ENCODE measurements at places on chromosomes 11 and 22. TPM values are rescaled to one million over a fixed set of nuclear protein-coding genes. Genes with fewer than 3 reads are reported as not detected.

GRCh38 chr11:119875841-119876600 is 147.0 kb upstream of the NECTIN1 start:
- no peak overlapping the region for H3K27ac ChIP-seq
- no peaks in the 10 kb centered on the region for H3K36me3 ChIP-seq
- no peaks in the 10 kb centered on the region for H3K27me3 ChIP-seq
- DNase-seq, result no peak
- H3K4me3 ChIP-seq, result no peak overlapping the region

GRCh38 chr11:66258473-66258893 is 10.0 kb upstream of the RAB1B start:
- H3K36me3 ChIP-seq, result peaks cover 46% of the 10 kb centered on the region
- H3K4me3 ChIP-seq, result peak overlapping the region; percentile 94
- DNase-seq, result no peak
- H3K27ac ChIP-seq, result no peak overlapping the region
- H3K4me1 ChIP-seq, result no peaks in the 10 kb centered on the region
- H3K27me3 ChIP-seq, result no peaks in the 10 kb centered on the region

- peaks cover 62% of the 10 kb centered on the region for H3K36me3 ChIP-seq
- H3K27ac ChIP-seq, result no peak overlapping the region
- no peaks in the 10 kb centered on the region for H3K4me1 ChIP-seq
- DNase-seq, result no peak
- no peak overlapping the region for H3K4me3 ChIP-seq
Observed at GRCh38 chr11:66685276-66686099, 7.8 kb upstream of the RBM4B start.

GRCh38 chr22:49182416-49182815 is 645.3 kb downstream of the BRD1 start:
- no peaks in the 10 kb centered on the region for H3K36me3 ChIP-seq
- H3K27me3 ChIP-seq, result no peaks in the 10 kb centered on the region
- H3K4me3 ChIP-seq, result no peak overlapping the region

- DNase-seq, result no peak
- H3K4me1 ChIP-seq, result no peaks in the 10 kb centered on the region
- no peak overlapping the region for H3K27ac ChIP-seq
- peaks cover 4% of the 10 kb centered on the region for H3K36me3 ChIP-seq
- no peaks in the 10 kb centered on the region for H3K27me3 ChIP-seq
Observed at GRCh38 chr22:47245286-47245685, 482.8 kb downstream of the TBC1D22A start.

- DNase-seq, result no peak
- no peaks in the 10 kb centered on the region for H3K27me3 ChIP-seq
- no peaks in the 10 kb centered on the region for H3K36me3 ChIP-seq
- no peak overlapping the region for H3K27ac ChIP-seq
Observed at GRCh38 chr11:69040581-69041260, 8.0 kb upstream of the TPCN2 start.

DNA sequence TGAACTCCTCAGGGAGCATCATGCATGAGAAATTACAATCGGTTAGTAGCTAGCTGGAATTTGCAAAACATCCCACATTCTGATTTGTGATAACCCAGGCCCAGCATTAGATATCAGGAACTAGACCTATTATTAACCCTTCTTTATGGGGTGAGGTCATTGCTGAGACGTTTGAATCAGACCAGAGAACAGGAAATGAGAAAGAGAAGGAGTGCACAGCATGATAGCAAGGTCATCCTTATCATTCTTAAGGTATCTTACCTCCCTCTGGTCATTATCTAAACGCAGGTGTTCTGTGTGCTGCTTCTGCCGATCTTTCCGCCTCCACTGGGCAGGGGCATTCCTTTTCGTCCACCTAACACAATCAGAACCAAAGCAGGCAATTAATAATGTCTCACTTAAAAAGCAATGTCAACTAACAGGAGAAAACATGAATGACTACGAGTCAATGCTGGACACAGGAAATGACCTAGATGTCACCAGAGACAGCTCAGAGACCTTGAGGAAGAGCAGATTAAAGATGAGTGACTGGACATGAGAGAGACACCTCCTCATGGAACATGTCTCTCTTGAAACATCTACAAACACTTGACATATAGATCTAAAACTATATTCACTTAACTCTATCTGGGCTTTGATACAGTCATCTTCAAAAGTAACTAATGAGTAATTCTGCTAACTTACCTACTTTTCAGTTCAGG is 78.3 kb upstream of the SCUBE2 start:
- peaks cover 55% of the 10 kb centered on the region for H3K36me3 ChIP-seq
- no peak overlapping the region for H3K4me3 ChIP-seq
- no peaks in the 10 kb centered on the region for H3K4me1 ChIP-seq
- no peak overlapping the region for H3K27ac ChIP-seq

DNA sequence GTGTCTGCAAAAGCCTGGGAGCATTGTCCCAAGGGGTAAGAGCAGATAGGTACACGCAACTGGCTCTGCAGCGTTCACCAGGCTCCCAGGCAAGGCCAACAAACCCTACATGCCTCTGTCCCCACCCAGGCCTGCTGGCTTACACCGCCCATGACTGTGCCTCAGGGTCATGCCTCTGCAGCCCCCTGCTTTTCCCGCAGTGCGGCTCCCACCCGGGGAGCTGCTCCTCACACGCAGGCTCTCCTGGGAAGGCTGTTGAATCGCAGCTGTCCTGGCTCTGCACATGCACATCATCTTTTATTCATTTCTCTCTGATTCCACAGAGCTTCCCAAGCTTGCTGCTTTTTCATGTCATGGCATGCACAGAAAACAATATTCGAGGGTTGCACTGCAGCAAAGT is 29.2 kb upstream of the B3GAT1 start:
- no peaks in the 10 kb centered on the region for H3K27me3 ChIP-seq
- no peak overlapping the region for H3K27ac ChIP-seq
- peaks cover 2% of the 10 kb centered on the region for H3K36me3 ChIP-seq
- no peak for DNase-seq
- no peak overlapping the region for H3K4me3 ChIP-seq

GRCh38 chr22:43446037-43446803 is 34.4 kb downstream of the MPPED1 start:
- no peaks in the 10 kb centered on the region for H3K4me1 ChIP-seq
- no peak for DNase-seq
- no peak overlapping the region for H3K27ac ChIP-seq
- no peaks in the 10 kb centered on the region for H3K27me3 ChIP-seq
- H3K36me3 ChIP-seq, result no peaks in the 10 kb centered on the region
- no peak overlapping the region for H3K4me3 ChIP-seq

- H3K36me3 ChIP-seq, result no peaks in the 10 kb centered on the region
- no peaks in the 10 kb centered on the region for H3K27me3 ChIP-seq
- H3K27ac ChIP-seq, result no peak overlapping the region
Observed at GRCh38 chr11:17611049-17611448, 64.0 kb downstream of the OTOG start.

DNA sequence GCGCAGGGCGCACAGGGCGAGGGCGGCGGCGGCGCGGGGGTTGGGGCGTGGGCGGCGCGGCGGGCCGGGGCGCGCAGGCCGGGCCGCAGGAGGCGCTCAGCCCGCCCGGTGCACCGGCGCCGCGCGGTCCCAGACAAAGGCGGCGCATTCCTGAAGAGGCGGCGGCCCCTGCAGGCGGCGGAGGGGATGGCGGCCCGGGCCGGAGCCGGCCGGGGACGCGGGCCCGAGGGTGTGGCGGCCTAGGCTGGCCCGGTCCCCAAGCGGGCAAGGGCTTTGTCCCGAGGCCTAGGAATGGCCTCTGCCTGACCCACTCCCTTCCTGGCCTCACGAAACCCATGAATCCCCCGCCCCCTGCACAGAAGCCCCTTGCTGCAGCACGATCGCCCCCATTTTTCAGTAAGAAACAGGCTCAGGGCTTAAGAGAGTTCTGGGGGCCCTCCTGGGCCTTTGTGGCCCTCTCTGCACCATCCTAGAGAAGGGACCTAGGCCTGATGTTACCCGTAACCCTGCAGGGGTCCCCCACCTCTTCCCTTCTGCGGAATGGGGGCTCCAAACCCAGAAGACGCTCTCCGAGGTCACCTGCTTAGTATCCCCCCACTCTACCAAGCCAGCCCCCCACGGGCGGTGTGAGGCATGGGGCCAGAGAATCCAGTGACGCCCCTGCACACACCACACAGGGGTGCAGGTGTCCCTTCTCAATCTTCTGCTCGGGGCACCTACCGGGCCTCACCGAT is at the start of gene RTN4R:
TSS of gene RTN4R (minus strand) at position 40 of the 734 bp plus-strand sequence. CDS start 226 bp downstream, outside the sequence.
- no peaks in the 10 kb centered on the region for H3K27me3 ChIP-seq
- no peaks in the 10 kb centered on the region for H3K4me1 ChIP-seq
- H3K36me3 ChIP-seq, result no peaks in the 10 kb centered on the region
- peak within 1 kb of the TSS; percentile 78 for H3K4me3 ChIP-seq

DNA sequence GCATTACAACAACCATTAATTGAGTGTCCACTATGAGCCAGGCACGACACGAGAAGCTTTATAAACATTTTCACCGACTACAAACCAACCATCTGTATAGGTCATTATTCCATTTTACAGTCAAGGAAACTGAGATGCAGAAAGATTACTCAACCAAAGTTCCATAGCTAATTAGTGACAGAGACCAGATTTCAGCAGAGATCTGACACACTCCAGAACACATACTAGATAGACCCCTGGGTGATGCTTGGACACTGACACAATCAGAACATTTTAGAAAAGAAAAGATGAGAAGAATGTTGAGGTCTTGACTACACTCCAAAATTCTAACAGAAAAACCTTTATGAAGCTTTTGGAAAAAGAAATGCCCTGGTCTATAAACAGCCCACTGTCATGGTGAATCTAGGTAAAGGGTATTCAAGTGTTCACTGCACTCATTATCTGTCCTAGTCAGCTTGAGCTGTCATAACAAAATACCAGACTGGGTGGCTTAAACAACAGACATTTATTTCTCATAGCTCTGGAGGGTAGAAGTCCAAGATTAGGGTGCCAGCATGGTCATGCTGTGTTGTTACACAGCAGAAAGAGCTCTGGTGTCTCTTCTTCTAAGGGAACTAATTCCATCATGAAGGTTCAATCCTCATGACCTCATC is 89.0 kb downstream of the RELT start:
- H3K4me1 ChIP-seq, result no peaks in the 10 kb centered on the region
- H3K27ac ChIP-seq, result no peak overlapping the region
- no peaks in the 10 kb centered on the region for H3K27me3 ChIP-seq
- DNase-seq, result no peak

DNA sequence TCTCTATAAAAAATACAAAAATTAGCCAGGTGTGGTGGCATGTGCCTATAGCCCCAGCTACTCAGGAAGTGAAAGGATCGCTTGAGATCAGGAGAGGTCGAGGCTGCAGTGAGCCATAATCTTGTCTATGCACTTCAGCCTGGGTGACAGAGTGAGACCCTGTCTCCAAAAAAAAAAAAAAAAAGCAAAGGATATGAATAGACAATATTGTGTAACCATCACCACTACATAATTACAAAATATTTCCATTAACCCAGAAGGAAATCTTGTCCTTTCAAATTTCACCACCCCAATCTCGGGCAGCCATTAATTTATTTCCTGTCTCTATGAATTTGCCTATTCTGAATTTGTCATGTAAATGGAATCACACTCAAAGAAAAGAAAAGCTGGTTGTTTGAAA is 21.2 kb downstream of the RSF1 start:
- no peaks in the 10 kb centered on the region for H3K27me3 ChIP-seq
- no peak overlapping the region for H3K27ac ChIP-seq
- no peak for DNase-seq
- H3K36me3 ChIP-seq, result peaks cover 25% of the 10 kb centered on the region

DNA sequence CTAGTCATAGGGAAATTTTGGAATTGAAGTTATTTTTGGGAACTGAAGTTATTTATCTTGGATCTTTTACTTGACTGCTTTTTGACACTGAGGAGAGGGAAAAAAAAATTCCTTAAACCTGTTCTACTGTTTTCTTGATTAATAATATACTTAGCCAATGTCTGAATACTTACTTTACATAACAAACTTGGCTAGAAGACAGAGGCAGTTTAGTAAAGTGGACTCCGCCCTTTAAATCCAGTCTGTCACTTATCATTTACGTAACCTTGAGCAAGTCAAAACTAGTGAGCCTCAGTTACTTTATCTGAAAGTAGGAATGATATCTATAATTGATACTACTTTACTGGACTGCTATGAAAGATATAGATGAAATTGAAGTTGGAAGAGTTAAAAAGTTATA is 19.5 kb downstream of the CTSC start:
- H3K4me1 ChIP-seq, result peaks cover under 1% of the 10 kb centered on the region
- no peak for DNase-seq

DNA sequence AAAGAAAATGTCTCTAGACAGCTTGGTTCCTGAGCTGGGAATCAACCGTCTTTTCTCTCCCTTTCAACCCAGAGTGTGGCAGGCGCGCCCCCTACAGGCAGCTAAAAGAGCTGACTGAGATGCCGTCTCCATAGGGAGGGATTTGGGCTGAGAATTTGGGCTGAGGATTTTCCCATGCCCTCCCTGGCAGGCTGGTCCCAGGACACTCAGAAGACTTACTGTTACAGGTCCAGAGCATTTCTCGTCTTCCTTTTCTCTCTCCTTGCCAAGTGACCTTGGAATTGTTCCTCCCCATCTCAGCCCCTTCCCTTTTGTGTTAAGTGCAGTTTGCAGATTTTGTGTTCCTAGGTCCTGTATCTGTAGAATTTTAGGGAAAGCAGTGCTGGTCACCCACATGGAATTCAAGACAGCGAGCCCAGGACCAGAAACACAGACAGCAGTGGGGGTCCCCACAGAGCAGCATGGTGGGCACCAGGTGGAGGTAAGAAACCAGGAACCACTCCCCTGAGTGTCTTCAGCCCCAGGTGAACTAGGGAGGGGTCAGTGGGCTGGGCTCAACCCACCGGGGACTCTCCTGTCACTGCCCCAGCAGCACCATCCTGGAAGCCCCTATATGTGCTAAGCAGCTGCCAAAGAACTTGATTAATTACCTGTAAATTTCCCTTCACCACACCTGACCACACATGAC is 9.9 kb upstream of the IGLL5 start:
- H3K36me3 ChIP-seq, result no peaks in the 10 kb centered on the region
- H3K27ac ChIP-seq, result no peak overlapping the region
- peaks cover 9% of the 10 kb centered on the region for H3K27me3 ChIP-seq
- no peaks in the 10 kb centered on the region for H3K4me1 ChIP-seq

DNA sequence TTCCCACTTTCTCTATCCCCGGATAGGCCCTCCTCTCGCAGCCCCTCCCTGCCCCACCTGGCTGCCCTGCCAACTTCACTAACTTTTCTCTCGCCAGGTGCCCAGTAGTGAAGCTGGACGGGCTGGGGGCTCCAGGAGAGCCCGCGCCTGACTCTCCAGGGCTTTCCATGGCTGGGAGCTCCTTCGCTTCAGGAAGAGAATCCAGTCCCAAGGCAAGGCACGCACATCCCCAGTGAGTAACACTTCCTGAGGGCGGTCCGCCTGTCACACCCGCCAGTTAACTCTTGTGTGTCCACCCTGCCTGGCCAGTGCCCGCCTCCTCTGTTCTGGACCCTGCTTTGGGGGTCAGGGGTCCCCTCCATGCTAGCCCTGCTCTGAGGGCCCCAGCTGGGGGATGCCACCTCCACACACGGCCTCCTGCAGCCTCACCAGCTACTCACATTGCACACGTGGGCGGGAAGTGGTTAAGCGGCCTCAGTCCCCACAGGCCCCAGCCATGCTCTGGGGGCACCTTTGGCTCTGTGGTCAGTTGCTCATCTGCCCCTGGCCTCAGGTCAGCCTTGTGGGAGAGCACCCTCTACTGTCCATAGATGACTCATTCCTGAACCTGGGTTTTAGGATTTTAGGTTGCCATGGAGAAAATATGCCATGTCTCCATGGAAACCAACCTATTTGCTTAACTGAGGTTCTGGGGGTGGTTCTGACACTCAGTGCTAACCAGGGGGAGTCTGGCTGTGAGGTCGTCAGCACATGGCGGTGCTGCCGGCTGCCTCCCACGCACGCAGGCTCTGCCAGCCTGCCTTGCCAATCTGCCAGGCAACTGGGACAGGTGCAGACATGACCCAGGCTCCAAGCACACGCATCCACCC is at the start of gene RIN1:
TSS of gene RIN1 (minus strand) at position 201 of the 869 bp plus-strand sequence. CDS start at position 169, 32 bp downstream.
- no peaks in the 10 kb centered on the region for H3K4me1 ChIP-seq
- H3K4me3 ChIP-seq, result peak within 1 kb of the TSS; percentile 86
- peaks cover 8% of the 10 kb centered on the region for H3K36me3 ChIP-seq
- H3K27ac ChIP-seq, result no peak within 1 kb of the TSS

The CAPN5 gene
- 16.7 TPM for total RNA-seq

The GLB1L2 gene
- 2.4 TPM for total RNA-seq

The RIBC2 gene
- total RNA-seq, result 3.3 TPM

The MMP7 gene
- total RNA-seq, result not detected

The IFITM1 gene
- 500 TPM for total RNA-seq

Measured in H9 (cell line).